ENCODE measurements at places on chromosomes 2 and 18.

- no peak for DNase-seq
These were observed 744.6 kb upstream of the POU3F3 start for GRCh38 chr2:104109356-104109755.

- no peak for DNase-seq
These were observed 69.9 kb upstream of the DTNB start for GRCh38 chr2:25743132-25743830.

DNA sequence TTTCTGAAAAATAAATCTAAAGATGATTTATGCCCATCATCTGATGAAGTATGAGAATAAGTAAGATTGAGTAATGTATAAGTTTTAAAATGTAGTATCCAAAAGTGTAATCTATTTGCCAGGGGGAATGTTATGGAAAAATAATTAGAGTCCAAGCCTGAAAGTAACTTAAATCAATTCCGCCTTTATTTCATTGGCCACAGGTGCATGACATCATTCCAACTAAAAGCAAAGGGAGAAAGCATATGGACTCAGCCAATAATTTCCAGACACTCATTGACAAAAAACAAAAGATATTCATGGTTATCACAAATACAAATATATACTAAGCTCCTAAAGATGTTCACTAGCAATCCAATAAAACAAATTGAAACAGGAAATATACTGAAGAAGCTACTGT, 752.6 kb upstream of the TMEFF2 start:
- DNase-seq: no peak

DNA sequence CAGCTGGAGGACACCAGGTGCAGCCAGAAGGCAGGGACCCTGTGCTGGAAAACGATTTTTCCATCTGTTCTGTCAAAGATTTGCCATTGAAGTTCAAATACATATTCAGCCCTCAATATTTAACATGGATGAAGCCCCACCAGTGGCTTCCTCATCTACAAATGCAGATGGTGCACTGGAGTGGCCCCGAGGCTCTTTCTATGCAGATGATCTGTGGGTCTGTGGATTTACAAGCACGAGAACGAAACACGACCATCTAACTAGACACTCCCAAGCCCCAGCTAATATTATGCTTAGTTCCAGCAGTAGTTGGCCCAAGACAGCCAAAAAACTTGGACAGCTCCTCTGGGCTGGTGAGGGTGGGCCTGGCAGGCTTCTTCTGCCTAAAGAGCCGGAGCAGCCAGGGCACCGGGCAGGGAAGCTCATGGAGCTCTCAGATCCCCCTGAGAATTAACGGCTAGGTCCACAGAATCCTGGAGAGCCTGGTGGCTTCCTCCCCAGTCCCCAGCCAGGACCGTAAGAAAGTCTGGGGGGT, 9.2 kb upstream of the IL1R2 start:
- no peak for DNase-seq

- no peak for DNase-seq
These were observed 214.5 kb downstream of the SH3RF3 start for GRCh38 chr2:109343460-109343859.

GRCh38 chr2:8134985-8135682, 546.7 kb upstream of the ID2 start:
- DNase-seq: no peak
